ENCODE measurements at places on chromosomes 2 and 18.

DNA sequence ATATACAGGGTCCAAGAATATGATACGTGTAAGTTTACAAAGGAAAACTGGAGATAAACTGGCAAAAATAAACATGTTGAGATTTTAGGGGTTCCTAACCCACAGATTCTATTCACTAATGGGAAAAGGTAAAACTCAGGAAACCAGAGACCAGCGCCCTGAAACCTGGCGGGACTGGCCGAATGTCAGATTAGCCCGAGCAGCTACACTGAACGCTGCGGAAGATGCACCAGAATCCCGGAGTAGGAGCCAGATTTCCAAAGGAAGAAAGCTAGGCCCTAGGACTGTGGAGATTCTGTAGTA, 679 bp upstream of the WDR75 start:
- DNase-seq = no peak

DNA sequence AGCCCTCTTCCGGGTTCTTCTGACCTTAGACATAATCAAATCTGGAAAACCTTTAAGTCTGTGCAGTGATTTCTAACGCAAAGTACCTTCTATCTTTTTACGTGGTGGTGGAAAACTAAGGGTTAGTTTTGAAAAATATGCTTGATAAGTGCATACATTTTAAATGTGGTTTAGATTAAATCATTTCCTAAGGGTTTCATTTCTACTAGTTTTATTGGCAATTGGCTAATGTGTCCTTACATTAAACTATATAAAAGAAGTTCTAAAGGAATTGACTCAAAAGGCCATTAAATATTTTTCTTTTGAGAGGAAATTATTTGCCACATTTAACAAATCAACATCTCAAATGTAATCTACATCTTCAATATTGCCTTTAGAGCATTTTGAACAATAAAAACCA, 268.3 kb upstream of the THUMPD2 start:
- no peak for DNase-seq

DNA sequence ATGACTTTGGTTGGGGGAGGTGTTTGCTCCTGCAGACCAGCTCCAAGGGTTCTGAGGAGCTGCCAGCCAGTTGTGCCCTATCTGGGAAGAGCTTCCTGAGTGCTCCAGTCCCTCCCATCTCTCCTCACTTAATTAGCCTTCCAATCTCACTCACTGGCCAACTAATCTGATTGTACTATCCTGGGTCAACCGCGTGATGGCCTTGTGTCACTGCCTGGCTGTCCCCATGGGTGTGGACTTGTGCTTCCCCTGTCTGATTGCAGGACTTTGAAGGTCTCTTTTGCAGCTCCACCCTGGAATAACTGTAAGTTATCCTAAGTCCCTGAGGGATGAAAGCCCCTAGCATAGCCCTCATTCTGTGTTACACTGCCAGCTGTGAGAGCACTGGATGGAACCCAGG, 65.0 kb downstream of the SLC4A5 start:
- DNase-seq = no peak

DNA sequence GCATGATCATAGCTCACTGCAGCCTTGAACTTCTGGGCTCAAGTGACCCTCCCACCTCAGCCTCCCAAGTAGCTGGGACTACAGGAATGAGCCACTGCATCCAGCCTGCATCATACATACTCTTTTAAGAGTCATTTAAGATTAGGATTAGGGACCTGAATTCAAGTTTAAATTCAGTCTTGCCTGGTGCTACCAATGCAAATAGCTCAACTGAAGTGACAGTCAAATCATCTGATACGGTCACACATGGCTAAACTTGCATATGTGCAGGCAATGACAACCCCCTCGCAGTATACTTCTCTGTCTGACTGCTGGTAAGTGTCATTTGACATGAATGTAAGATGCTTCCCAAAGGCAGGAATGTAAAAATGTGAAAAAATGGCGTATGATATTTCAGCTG, 31.8 kb upstream of the TMEM131 start:
- DNase-seq = no peak

GRCh38 chr2:143083636-143084035, 45.6 kb upstream of the ARHGAP15 start:
- DNase-seq = no peak

- no peak for DNase-seq
Observed at GRCh38 chr2:172460780-172461201, 33.4 kb downstream of the ITGA6 start.

DNA sequence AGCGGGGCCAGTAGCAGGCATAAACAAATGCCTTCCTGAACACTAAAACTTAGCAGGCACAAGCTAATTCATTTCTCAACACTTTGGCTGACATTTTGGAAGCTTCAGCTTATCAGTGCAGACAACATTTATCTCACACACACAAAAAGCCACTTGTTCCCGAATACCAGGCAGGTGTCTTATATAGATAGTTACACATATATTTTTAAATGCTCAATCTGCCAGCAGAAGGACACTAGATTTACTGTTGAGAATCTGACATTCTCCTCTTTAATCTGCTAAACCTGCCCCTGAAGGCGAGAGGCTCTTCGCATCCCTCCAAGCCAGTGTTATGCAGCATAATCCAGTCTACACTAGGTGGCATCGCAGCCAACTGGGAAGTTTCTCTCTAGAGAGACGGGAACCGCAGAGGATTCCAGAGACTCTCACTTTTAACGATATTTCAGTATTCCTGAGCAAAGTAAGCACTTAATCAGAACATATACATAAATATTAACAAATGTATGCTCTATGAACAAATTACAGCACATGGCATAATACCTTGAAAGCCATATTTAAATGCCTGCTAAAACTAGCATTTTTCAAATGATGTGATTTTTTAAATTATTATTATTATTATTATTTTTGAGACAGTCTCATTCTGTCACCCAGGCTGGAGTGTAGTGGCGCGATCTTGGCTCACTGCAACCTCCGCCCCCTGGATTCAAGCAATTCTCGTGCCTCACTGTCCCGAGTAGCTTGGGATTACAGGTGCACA, 90.2 kb upstream of the SCG2 start:
- DNase-seq = peak; percentile 75

DNA sequence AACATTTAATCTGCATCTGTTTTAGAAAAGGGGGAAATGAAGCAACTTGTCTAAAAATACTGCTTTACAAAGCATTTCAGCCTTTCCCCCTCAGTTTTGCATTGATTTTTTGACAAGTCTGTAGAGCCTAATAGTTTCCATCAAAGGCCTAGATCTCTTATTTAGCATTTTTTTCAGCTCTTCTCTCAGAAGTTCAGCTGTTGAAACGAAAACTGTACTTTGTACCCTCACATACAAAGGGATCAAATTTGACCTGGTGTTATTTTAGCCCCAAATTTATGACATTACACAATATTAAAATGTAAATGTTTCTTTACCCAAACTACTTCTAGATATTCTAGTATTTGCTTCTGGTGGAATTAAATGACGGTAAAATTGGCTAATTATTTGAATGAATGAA, 13.0 kb downstream of the YPEL5 start:
- no peak for DNase-seq

DNA sequence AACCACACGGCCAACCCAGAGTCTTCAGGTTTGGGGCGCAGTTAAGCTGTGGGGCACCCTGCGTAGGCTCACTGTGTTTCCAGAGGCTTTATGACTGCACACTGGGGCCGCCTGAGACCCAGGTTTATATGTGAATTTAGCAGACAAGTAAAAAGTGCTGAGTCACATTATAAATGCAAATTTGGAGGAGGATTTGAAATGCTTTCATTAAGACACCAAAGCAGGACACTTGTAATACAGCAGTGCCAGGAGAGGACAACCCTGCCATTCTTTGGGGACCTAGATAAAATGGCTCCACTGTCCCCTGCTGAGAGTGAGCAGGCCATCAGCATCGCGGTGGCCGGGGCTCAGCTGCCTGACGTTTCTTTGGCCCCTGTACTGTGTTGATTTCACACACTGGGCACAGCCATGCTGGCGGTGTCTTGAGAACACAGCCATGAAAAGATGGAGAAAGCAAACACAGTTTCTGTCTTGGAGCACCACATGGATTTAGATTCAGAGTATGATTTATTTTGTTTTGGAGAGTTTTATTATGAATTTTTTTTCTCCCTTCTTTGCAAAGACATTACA, 10.2 kb downstream of the ACKR3 start:
- DNase-seq = no peak

GRCh38 chr18:79744625-79745024, 53.1 kb upstream of the KCNG2 start:
- no peak for DNase-seq

DNA sequence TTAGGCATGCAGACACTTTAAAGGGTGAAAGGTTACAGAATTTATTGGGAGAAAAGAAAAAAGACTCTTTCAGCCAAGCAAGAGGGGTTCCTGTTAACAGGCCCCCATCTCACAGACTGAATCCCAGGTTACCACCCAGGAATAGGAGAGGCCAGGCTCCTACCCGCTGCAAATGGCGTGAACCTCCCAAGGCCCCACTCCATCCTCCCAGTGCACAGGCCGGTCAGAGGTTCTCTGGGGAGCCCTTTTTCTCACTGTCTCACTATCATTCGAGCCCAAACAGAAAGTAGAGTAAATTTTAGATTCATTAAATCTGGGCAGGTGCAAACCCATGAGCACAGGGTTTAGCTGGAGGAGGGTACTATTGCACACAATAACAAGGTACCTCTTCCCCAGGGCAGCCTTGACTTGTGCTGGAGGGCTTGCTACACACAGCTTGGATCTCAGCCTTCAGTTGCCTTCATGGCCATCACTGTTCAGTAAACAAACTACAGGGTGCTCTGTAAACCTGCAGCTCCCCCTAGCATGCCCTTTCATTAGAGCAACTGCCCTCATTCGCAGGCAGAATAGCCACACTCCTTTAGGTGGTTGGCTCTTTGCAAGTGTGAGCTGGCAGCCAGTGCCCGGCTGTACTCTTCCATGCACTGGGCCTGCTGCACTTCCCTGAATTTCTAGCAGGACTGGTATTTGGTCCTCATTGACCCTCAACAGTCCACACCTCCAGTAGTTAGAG, 7.3 kb upstream of the PLEK start:
- DNase-seq = peak; percentile 82

DNA sequence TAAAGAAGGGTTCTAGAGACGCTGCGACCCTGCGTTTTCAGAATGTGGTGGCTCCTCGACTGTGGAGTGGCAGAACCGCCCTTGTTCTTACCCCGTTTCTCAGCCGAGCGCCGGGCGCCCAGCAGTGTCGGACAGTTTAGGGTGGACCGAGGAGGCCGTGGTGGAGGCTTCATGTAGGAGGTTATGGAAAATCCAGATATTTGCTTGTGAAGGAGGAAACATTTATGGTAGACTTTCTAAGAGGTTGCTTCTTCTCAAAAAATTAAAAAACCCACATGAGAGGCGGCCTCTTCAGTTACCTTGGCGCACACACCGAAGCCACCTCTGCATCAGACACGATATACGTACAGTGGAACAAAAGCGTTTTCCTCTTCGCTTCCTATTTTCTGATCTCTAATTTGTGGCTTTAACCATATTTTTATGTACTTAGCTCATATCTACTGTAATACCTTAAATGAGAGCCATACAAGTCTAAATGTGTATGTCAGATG, 120.8 kb downstream of the NFATC1 start:
- no peak for DNase-seq

Data from DMS53 (cell line).